ENCODE measurements at places on chromosomes 5 and 9.

DNA sequence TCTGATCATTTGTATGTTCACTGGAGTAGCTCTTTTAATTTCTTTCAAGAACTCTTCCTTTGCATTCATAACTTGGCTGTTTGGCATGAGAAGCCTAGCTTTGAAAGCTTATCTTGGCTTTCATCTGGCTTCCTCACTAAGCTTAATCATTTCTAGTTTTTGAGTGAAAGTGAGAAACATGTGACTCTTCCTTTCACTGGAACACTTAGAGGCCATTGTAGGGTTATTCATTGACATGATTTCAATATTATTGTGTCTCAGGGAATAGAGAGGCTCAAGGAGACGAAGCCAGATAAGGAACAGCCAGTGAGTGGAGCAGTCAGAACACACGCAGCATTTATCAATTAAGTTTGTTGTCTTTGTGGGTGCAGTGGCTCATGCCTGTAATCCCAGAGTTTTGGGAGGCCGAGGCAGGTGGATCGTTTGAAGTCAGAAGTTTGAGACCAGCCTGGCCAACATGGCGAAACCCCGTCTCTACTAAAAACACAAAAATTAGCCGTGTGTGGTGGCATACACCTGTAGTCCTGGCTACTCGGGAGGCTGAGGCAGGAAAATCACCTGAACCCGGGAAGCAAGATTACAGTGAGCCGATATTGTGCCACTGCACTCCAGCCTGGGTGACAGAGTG is 98.3 kb downstream of the UGCG start:
- DNase-seq, result no peak

DNA sequence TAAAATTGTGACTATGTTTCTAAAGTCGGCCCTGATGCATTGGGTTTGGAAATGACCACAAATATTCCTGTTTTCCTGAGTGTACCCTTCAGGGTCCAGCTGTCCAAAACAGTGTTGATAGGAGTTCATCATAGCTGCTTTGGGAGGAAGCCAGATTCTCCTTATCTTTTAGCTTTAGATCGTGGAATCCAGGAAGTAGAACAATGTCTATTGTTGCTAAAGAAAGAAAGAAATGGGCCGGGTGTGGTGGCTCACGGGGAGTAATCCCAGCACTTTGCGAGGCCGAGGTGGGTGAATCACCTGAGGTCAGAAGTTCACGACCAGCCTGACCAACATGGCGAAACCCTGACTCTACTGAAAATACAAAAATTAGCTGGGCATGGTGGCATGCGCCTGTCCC is 9.5 kb downstream of the CAVIN4 start:
- no peak for DNase-seq

DNA sequence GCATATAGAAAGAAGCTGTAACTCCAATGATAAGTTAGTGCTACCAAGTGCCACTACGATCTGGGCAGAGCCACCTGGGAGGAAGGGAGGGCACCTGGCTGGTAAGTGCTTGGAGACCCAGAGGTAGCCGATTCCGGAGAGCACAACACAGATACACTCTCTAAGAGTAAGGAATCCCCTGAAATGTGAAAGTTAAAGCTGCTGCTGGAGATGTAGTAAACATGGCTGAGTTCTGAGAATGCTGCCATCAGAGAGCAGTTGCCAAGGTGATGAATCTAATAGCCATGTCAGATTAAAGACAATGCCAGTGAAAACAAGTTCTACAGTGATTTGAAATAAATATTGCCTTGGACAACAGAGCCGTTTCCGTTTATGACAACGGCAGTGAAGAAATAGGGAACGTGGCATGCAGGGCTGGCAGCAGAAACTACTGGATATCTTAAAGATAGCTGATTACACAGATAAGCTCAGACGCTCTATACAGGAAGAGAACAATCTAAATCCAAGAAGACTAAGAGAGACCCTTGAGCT is 561.2 kb upstream of the C9orf72 start:
- no peak for DNase-seq

GRCh38 chr5:120073722-120074121 is 390.4 kb upstream of the PRR16 start:
- DNase-seq, result no peak

DNA sequence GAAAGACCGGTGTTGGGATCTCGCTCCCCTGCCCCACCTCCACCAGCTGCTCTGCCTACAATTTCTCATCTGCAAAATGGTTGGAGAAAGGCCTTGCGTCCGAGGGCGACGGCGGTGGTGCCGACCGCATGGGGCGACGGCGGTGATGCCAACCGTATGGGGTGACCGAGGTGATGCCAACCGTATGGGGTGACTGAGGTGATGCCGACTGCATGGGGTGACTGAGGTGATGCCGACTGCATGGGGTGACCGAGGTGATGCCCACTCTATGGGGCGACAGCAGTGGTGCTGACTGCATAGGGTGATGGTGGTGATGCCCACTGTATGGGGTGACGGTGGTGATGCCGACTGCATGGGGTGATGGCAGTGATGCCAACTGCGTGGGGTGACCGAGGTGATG is 171.0 kb downstream of the OLFM1 start:
- no peak for DNase-seq

GRCh38 chr5:178632285-178632684 is 5.4 kb upstream of the CLK4 start:
- no peak for DNase-seq

GRCh38 chr5:34511915-34512314 is 144.2 kb upstream of the RAI14 start:
- no peak for DNase-seq

DNA sequence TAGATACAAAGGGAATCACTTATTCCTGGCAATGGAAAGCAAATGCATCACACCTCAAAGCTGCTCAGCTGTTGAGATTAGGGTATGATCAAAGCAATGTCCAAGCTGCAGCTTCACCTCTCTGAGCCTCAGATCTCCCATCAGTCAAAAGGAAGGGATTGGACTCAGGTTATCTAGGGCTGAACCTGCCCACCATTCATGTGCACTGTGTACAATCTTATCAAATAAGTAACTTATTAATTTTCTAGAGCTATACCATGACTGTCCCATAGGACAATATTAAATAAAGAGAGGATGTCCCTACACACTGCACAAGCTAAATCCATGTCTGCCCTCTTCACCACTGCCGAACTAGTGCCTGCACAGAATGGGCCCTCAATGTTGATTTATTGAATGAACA is 127.0 kb downstream of the HSD17B3 start:
- no peak for DNase-seq

DNA sequence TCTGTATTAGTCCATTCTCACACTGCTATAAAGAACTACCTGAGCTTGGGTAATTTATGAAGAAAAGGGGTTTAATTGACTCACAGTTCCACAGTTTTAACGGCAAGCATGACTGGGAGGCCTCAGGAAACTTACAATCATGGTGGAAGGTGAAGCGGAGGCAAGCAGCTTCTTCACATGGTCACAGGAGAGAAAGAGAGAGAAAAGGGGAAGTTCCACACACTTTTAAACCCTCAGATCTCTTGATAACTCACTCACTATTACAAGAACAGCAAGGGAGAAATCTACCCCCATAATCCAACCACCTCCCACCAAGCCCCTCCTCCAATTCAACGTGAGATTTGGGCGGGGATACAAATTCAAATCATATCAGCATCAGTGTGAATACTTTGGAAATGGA is 133.4 kb upstream of the SLC30A5 start:
- no peak for DNase-seq

DNA sequence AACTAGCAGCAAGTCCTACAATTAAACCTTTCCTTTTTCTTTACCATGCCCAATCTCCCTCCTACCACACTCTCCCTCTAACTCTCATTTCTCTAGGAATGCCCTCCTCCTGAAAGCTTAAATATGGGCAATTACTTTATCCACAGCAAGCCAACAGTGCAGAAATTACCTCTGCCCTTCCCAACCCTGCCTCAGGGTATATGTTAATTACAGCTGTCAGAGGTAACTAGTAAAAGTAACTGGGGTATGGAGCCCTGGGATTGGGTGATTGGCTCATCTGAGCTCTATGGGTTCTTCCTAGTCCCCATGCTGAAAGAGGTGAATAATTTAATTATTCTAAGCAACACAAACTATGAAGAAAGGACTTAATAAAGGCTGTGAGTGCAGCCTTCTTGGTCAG is 478.9 kb upstream of the NMUR2 start:
- DNase-seq, result no peak

GRCh38 chr9:136782452-136782851 is 8.7 kb upstream of the TMEM141 start:
- DNase-seq, result no peak

- no peak for DNase-seq
Measured at GRCh38 chr5:111095982-111096381, 3.8 kb downstream of the WDR36 start.

DNA sequence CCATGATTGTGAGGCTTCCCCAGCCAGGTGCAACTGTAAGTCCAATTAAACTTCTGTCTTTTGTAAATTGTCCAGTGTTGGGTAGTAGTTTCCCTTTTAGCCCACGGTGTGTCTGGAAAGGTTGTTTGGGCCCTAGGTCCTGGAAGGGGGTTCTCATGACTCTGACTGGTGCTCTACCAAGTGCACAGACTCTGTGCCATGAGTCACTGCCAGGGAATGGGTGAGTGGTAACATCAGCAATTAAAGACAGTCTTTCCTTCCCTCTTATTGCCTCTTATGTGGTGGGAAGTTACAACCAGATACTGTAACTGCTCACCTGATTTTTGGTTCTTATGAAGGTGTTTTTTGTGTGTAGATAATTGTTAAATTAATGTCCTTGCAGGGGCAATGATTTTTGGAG is 141.2 kb downstream of the PRDM9 start:
- no peak for DNase-seq

GRCh38 chr5:110371011-110371724 is 355.3 kb downstream of the TMEM232 start:
- DNase-seq, result no peak

- DNase-seq, result no peak
Measured at GRCh38 chr5:36070687-36071571, 4.2 kb upstream of the UGT3A2 start.

DNA sequence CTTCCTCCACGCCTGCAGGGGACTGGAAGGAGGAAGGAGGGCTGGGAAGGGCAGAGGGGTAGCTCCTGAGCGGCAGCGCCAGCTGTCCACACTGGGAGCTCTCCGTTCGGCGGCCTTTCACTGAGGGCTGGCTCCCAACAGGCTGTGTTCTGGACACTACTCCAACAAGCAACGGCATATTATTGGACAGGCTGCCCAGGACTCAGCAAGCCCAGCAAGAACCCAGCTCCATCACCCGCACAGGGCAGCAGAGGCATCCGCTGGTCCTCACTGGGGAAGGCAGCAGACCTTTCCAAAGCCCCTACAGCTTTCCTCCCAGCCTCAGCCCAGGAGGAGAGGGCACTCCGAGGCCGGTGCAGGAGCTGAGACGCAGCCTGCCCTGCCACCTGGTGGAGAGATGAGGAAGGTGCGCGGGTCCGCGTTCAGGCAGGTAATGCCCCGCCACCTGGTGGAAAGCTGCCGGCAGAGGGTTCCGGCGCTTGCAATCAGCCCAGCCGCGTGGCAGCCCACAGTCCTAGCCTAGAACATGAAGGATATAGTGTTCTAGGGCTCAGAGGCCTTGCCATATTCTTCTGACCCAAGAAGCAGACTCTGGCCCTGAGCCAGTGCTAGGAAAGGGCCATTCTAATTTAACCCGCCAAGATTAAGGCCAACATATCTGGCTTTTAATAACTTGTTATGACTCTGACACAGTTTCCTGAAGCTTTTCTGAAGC is 74.4 kb downstream of the NRG2 start:
- peak; percentile 77 for DNase-seq

- no peak for DNase-seq
Measured at GRCh38 chr5:95620030-95620869, at the start of gene GPR150. TSS of gene GPR150 (plus strand) at chr5:95620087. CDS start at chr5:95620276, 189 bp downstream.

GRCh38 chr5:126801992-126802294 is 25.0 kb downstream of the LMNB1 start:
- no peak for DNase-seq

- no peak for DNase-seq
Measured at GRCh38 chr5:104111632-104112031, 549.0 kb upstream of the NUDT12 start.

DNA sequence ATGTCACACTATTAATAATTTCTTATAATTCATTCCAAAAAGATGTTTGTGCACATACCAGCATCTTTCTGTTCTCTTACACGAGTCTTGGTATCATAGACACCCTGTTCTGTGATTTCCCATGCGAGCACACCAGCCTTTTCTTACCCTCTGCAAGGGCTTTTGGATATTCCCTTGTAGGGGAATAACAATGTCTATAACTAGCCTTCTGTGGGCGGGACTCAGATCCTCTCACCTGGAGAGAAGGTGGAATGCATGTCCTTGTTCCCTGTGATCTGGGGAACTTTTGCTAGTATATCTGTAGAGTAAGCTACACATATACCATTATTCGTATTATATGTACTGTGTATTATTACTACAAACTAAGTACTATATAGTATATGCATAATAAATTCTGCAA is 44.8 kb downstream of the EHMT1 start:
- no peak for DNase-seq

GRCh38 chr9:15889555-15889954 is 336.7 kb downstream of the CCDC171 start:
- DNase-seq, result no peak

DNA sequence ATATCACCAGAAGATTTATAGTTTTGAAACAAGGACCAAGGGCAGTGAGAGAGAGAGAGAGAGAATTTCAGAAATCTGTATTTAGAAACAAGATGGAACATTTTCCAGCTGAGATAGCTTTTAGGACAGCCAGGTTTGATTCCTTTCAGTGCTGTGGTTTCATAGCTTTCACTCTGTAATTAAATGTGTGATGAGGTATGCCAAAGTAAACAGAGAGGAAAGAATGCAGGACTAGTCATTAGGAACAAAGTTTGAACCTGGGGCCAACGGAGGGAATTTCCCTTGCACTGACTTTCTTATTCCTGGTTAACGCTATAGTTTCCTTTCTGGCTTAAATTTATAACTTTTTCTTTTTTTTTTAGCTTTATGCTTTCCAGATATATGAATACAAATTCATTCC is 10.0 kb upstream of the CCL28 start:
- DNase-seq, result no peak

DNA sequence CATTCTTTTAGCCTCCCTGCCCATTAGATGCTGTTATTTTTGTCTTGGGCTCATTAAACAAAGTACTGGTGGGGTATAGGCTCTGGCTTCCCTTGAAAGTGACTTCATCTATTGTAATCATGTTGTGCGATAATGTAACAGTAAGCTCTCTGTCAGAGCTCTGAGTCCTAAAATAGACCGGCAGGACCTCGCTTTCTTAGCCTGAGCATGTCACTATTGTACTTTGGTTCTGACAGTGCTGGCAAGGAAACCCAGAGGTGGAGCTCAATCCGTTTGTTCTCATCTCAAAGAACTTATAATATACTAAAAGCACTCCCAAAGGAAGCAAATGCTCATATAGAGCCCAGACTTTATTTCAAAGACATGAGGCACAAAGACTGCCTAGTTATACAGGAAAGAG is 339.1 kb upstream of the CCNH start:
- no peak for DNase-seq

DNA sequence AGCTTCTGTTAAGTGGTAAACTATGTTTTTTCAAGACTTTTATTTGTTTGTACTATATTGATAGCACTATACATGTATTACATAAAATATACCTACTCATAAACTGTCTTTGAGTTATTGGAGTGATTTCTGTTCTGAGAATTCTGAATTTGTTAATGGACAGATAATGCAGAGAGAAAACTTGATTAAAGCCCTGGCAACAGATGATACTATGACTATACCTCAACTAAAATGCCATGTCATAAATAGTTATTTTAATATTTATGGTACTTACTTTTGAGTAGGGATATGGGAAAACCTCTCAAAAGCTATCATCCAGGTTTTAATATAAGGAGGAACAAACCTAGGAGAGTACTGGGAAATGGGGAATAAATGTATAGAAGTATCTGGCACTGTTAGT is 947.2 kb upstream of the ARRDC3 start:
- DNase-seq, result no peak
